Right atrium auricular region (tissue), 2 donors: ENCODE measurements at places on chromosomes 3 and 15. TPM values are rescaled to one million over a fixed set of nuclear protein-coding genes. Genes with fewer than 3 reads are reported as not detected.

DNA sequence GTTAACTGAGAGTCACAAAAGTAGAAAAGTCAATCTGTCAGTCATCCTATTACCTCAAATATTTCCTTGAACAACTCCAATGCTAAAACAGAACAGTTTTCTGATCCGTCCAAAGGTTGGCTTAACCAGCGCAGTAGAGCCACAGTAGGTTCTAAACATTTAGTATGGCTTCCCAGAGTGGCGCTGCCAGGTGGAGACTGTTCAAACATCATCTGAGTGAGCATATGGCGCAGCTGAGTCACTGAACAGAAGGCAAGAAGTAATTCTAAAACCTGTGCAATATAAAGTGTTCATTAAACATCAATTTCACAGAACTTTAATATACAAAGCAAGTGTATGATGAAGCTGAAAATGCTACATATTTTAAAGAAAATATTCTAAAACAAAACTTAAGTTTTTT is 19.9 kb downstream of the CIP2A start:
- DNase-seq = no peak

DNA sequence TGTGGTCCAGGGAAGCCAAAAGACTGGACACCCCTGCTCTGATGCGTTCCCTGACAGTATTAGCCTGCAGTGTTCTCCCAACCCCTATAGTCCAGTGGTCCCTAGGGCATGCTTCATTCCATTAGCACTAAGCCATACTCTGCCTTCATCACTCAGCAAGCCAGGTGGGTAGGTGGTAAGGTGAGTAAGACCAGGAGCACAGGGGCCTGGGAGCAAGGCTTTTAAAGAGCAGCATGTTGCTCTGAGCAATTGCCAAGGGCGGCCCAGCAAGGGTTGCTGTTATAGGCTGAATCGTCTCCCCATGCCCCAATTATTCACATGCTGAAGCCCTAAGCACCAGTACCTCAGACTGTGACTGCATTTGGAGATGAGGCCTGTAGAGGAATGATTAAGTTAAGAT is 11.0 kb downstream of the CXCR6 start:
- no peak for DNase-seq

- DNase-seq = no peak
Observed at GRCh38 chr3:173501931-173502489, 104.5 kb downstream of the NLGN1 start.

DNA sequence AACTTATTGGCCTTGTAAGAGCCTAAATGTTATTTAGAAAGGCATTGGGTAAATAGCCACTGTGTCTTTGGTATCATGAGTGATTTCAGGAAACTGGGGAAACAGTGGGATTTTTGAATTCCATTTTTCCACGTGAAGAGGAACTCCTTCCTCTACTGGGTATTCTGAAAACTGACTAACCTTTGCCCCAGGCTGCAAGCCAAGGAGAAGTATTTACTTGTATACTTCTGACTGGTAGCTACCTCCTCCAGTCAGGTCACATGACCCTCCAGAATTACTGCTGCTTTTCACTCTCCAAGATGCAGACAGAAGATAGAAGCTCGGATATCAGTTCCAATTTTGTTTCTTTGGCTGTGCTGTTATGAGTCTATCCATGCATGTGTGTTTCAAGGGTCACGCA is 50.9 kb upstream of the MAP3K13 start:
- no peak for DNase-seq

The TJP1 gene
- 110 TPM for total RNA-seq

DNA sequence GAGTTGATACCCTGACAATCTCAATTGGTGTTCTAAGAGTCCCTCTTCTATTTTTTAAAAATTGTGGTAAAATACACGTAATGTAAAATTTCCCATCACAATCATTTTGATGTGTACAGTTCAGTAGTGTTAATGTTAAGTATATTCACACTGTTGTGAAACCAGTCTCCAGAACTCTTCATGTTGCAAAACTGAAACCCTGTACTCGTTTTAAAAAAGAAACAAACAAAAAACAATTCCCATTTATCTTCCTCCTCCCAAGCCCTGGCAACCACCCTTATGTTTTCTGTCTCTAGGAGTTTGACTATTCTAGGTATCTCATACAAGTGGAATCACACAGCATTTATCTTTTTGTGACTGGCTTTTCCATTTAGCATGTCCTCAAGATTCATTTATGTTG is 28.7 kb upstream of the ALPK3 start:
- DNase-seq = no peak

DNA sequence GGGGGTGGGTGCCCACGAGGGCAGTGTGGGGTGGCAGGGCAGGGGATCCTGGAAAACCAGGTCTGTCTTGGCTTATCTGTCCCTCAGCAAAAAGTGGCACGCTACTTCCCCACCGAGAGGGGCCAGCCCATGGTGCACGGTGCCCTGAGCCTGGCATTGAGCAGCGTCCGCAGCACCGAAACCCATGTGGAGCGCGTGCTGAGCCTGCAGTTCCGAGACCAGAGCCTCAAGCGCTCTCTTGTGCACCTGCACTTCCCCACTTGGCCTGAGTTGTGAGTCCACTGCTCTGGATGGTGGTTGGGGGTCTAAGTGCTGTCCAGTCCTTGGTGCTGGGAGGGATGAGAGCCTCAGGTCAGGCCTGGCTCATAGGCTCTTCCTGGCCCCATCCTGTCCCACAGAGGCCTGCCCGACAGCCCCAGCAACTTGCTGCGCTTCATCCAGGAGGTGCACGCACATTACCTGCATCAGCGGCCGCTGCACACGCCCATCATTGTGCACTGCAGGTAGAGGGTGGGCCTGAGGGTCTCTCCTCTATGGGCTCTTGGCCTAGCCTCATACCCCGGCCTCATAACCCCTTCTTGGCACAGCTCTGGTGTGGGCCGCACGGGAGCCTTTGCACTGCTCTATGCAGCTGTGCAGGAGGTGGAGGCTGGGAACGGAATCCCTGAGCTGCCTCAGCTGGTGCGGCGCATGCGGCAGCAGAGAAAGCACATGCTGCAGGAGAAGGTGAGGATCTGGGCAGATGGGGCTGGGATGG is 31.1 kb downstream of the PTPN23 start:
- DNase-seq = no peak

DNA sequence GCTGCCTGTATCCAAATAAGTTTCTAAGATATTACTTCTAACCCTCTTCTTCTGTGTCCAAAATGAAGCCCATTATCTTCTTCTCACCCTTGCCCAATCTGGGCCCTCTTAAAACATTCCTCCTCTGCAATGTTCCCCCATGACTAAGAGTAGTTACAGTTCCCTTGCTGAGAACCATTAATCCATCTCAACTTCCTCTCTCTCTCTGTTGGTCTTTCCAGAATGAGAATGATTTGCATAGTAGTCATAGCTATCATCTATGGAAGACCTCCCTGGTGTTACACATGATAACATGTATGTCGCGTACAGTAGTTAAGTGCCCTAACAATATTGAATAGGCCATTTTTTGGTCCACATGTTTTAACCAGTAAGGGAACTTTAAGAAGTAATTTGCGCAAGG is 177.9 kb downstream of the ANXA2 start:
- no peak for DNase-seq

GRCh38 chr3:57820479-57820878 is 64.4 kb downstream of the SLMAP start:
- no peak for DNase-seq

The WDR49 gene
- total RNA-seq = 5.5 TPM

The LMAN1L gene
- total RNA-seq = 88.7 TPM

DNA sequence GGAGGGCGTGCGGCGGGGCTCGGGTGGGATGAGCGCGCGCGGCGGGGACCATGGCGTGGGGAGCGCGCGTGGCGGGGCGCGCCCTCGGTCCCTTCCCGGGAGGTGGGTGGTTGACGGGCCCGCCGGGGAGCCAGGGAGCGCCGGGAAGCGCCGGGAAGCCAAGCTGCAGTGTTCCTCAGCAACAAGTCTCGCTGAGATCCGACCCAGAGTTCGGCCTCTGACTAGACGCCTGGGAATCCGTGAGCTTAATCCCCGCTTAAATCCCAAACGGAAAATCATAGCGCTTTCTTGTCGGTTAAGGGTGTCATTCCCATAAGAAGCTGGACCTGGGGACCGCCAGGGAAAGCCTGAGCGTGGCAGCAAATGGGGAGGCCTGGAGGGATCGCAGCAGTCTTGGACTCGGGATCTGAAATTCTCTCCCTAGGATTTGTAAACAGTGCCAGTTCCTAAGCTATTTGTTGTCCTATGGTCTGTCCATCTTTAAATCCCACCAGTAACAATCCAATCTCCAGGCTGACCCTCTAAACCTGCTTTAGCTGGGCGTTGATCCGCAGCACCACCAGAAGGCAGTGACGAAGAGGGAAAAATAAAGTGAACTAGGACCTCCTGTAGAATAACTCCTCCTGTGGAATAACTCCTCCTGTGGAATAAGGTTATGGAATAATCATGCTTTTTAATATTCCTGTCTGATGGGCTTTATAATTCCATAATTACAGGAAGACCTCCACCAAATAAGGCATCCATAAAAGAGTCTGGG is 570 bp upstream of the NEDD4 start:
- peak; percentile 60 for DNase-seq

The CRABP1 gene
- not detected for total RNA-seq

DNA sequence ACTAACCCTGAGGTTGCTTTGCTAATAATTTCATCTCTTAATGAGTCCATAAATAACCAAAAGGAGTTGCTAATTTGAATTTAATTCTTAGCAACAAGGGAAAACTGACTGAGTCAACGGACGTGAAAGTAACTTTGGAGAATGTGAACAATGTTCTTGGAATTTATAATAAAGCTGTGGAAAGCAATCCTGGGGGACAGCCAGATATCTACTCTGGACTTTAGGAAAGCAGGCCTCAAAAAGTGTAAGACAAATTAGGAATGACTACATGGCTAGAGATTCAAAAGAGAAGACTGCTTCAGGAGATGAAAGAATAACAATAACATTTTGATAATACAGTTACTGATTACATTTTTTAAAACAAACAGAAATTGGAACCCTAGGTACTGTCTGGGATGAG is 318.4 kb upstream of the COL8A1 start:
- DNase-seq = no peak

GRCh38 chr15:32765236-32765635 is 47.4 kb downstream of the GREM1 start:
- no peak for DNase-seq

The IGSF10 gene
- 5.2 TPM for total RNA-seq

The MAP6D1 gene
- total RNA-seq = 0.79 TPM

DNA sequence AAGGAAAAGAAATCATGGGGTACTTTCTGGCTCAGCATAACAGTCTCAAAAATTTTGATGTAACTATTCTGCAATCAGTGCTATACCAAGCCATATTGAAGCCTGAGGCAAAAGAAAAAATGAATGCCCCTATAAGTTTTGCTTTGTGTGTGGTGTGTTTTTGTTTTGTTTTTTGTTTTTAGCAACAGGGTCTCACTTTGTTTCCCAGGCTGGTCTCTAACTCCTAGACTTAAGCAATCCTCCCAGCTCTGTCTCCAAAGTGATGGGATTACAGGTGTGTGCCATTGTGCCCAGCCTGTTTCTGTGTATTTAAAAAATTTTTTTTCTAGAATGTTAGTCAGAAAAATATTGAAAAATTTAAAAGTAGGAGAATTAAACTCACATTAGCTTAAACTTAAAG is 93.2 kb downstream of the ZNF280D start:
- no peak for DNase-seq

The ADGRG7 gene
- not detected for total RNA-seq

DNA sequence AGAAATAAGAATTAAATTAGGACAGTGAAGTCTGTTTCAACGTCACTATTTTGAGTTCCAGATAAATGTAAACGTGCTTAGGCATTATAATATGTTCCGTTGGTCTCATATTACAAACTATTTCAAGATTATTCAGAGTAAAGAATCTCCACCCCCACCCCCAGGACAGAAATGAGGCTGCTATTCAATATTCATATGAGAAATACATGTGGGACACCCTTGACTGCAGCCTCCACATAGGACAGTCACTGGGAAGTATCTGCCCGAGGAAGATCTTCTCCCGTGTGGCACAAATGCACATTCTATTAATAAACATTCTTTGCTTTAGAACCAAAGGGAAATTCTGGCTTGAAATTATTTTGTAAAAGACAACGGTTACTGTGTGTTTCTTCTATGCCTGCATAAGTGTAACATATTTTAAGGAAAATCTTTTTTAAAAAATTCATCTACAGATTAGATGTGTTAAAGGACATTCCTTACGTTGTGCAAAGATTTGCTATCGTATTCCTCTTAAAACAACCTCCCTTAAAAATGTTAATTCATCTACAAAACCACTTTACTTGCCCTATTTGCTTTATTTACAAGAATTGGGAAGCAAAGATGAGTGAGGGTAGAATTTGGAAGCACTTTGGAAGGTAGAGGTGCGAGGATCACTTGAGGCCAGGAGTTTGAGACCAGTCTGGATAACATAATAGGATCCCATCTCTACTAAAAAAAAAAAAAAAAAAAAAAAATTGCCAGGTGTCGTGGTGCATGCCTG is 148.3 kb upstream of the SOX14 start:
- DNase-seq = no peak

The ABI3BP gene
- total RNA-seq = 46.7 TPM

DNA sequence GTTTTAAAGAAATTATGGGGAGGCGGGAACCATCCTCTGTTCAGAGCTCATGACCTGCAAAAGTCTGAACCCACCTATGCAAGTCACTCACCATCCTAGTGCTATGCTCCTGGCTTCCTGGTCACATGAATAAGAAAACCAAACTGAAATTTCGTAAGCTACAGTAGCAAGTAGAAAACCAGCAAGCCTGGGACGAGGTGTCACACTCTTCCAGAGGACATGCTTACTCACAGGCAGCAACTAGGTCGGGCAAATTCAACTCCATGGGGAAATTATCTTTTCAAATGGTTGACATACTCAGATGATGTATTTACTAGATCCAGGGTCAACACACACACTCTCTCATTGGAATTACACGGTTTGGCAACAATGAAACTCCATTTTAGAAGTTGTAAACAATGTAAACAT is 31.3 kb downstream of the LDHAL6B start:
- no peak for DNase-seq

DNA sequence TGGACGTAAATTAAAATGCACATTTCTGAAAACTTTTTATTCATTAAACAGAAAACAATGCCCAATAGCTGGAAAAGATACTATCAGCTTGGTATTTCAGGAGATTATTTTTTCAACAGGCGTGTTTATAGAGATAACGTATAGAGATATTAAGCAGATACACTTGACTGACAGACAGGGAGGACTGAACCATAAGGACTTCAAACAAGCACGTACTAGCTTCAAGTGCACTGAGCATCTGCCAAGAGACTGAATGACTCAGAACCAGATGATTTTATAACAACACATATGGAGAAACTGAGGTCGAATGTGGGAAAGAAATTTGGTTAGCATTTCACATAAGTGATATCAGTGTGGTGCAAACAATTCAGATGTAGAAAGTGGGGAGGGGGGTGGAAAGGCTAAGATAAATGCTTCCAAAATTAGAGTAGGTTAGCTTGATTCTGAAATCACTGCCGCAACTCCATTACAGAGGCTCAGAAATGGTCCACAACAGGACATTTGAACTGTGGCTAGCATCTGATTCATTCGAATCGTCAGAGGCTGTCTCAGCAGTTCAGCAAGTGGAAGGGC is 103.5 kb downstream of the SEMA6D start:
- DNase-seq = no peak

GRCh38 chr3:147538034-147538433 is 128.9 kb downstream of the ZIC1 start:
- no peak for DNase-seq
